Left lung (tissue), 14 donors: ENCODE measurements at places on chromosomes 1 and 21. TPM values are rescaled to one million over a fixed set of nuclear protein-coding genes. Genes with fewer than 3 reads are reported as not detected.

The ADORA3 gene
- 1.0 TPM for polyA plus RNA-seq

DNA sequence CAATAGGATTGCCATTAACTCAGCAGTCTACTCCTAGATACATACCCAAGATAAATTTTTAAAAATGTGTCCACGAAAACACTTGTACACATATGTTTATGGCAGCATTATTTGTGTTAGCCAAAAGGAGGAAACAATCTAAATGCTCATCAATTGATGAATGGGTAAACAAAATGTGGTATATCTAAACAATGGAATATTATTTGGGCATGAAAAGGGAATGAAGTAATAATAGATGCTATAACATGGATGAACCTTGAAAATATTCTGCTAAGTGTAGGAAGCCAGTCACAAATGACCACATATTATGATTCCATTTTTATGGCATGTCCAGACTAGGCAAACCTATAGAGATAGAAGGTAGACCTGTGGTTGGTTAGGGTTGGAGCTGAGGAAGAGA lies 34.3 kb downstream of the CFHR5 start:
- DNase-seq = no peak

GRCh38 chr1:194616835-194617234 lies 1430.4 kb upstream of the B3GALT2 start:
- DNase-seq = no peak

DNA sequence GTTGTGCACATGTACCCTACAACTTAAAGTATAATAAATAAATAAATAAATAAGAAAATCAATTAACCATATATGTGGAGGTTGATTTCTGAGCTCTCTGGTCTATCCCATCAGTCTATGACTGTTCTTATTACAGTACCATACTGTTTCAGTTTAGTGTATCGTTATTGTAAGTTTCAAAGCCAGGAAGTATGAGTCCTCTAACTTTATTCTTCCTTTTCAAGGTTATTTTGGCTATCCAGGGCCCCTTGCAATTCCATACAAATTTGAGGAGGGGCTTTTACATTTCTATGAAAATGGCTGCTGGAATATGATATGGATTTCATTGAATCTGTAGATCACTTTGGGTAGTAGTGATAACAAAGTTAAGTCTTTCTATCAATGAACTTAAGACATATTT lies 96.9 kb upstream of the BCL9 start:
- no peak for DNase-seq

DNA sequence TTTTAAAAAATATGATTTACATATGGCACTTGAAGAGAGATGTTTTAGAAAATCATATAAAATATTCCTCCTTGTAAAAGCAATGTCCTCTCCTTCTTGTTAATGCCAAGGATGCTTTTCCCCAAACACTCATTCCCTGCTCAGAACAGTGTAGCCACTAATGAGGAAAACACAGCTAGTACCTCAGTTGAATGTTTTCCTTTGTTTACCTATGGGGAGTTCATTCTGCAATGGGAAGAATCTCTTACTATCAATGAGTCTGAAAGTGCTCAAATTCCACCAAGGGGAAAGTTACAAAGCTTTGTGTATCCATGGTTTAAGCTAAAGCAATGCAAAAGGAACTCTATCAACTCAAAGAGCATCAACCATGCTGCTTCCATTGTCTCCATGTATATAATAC lies 221.9 kb upstream of the ADGRL2 start:
- DNase-seq = no peak

The CHTOP gene
- 110 TPM for polyA plus RNA-seq

- DNase-seq = no peak
Measured at GRCh38 chr1:156877433-156878170, 15.9 kb upstream of the PEAR1 start.

The CYP4X1 gene
- 5.1 TPM for polyA plus RNA-seq

The TBX19 gene
- 4.4 TPM for polyA plus RNA-seq

- no peak for DNase-seq
Measured at GRCh38 chr1:4408380-4408779, 246.0 kb upstream of the AJAP1 start.

GRCh38 chr1:16072616-16073484 lies 601 bp downstream of the FAM131C start:
- no peak for DNase-seq

GRCh38 chr1:219398815-219399396 lies 214.0 kb downstream of the ZC3H11B start:
- no peak for DNase-seq

- DNase-seq = no peak
Measured at GRCh38 chr1:42043182-42043581, 110.0 kb upstream of the GUCA2B start.

DNA sequence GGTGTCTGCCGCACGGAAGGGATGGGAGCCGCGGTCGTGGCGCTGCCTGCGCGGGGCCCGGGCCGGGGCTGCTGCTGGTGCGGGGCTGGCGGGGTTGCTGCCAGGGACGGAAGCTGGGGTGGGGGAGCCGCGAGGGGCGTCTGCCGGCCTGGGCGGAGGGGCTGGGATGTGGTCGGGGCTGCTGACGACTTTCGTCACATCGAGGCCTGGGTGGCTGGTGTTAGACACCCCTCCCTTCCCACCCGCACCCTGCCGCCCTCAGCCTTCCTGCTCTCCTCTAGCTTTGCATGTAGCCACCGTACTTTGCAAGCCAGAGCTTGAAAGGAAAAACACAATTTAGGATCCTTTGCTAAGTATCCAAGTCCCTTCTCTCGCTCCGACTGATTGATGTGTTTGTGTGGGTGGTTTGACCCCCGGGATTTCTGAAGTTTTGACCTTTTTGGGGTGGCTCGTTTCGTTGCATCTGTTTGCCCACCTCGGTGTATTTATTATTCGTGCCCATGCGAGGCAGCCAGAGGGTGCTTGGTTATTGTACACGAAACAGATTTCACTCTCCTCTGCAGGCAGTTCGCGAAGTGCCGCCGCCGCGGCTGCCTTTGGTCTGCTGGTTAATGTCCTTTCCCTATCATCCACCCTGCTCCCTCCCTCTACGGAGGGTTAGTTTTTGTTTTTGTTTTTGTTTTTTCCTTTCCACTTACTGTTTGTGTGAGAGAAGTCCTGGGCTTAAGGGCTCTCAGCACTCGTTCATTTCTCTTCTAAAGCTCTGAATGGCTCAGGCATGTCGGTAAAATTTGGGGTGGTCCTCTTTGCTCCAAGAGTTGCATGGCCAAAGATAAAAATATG lies 868 bp downstream of the C1orf21 start:
- peak; percentile 51 for DNase-seq

The GBP5 gene
- polyA plus RNA-seq = 1.5 TPM

The RAB3B gene
- 0.38 TPM for polyA plus RNA-seq

- DNase-seq = no peak
Measured at GRCh38 chr1:62794053-62794452, 10.1 kb downstream of the ATG4C start.

DNA sequence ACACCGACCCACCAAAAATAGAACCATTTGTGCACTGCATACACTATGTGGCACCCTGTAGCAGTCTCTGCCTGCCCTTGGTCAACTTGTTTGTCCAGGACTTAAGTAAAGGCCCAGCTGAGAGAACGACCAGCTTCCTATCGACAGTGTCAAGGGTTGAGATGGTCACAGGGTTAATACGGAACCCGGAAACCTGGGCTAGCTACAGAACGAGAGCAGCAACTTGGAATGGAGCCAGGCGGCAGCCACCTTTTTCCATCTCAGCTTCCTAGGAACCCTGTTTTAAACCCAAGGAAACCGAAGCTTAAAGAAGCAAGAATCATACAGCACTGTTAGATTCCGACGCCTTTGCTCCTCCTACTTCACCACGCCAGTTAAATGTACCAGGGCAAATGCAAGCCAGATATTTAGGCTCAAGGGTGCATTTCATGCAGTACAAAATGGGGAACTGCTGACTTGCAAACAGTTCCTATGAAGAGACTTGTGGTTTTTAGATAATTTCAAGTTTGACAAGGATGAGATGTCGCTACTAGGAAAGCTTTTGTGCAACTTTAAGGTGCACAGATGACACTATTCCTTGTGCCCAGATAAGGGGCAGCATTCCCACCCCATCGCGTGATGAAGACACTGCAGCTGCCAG lies 35.5 kb downstream of the SLC66A1 start:
- no peak for DNase-seq

GRCh38 chr1:202692959-202693555 lies 17.2 kb downstream of the SYT2 start:
- no peak for DNase-seq

DNA sequence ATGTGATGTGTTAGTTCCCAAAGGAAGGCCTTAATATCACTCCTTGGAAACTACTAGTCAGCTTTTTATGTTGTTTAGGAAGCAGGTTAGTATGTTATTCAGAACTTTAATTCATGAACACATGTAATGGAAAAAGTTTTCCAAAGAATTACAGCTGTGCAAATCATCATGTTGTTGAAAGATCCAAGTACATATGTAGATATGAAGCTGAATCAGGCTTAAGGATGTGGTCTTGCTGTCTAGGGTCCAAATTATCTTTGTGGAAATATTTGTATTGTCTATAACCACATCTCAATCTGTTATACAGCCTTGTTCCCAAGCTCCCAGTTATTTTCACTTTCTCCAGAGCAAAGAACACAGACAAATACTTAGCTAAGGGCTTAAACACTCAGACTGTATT lies 231.6 kb downstream of the TPR start:
- DNase-seq = no peak

GRCh38 chr1:234315091-234315541 lies 58.1 kb upstream of the COA6 start:
- no peak for DNase-seq

The OR2T29 gene
- not detected for polyA plus RNA-seq

DNA sequence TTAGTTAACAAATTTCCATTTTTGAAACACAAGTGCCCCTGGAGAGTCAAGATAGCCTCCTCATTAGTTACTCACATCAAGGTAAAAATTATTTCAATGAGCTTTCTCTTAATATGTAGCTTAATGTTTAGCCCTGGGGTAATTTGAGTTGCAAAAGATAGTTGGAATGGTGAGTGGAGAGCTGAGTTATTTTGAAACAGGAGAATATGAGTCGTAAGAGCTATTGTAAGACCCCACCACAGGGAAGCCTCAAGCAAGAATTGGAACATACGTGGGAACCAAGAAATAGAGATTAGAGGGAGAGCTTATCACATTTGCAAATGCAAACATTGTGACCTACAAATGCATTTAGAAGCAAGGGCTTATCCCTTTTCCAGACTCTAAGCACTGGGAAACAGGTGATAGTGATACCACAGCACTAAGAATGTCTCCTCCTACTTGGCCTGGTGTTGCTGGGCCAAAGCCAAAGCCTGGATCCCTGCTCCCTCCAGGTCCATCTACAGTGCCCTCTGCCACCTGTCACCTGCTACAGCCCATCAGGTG lies 635.1 kb downstream of the PTPRC start:
- no peak for DNase-seq

The FCGR1A gene
- 4.1 TPM for polyA plus RNA-seq

The TOE1 gene
- polyA plus RNA-seq = 14.3 TPM

GRCh38 chr1:167231873-167232450 lies 11.3 kb downstream of the POU2F1 start:
- no peak for DNase-seq

The CRABP2 gene
- polyA plus RNA-seq = 140 TPM

DNA sequence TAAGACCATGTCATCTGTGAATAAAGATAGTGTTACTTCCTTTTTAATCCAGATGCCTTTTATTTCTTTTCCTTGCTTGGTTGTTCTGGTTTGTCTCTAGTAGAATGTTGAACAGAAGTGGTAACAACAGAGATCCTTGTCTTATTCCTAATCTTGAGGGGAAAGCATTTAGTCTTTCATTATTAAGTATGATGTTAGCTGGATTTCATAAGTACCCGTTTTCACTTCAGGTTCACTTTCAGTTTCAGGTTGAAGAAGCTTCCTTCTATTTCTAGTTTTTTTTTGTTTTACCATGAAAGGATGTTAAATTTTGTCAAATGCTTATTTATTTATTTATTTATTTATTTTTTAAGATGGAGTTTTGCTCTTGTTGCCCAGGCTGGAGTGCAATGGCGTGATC lies 22.3 kb upstream of the AGPAT3 start:
- no peak for DNase-seq

DNA sequence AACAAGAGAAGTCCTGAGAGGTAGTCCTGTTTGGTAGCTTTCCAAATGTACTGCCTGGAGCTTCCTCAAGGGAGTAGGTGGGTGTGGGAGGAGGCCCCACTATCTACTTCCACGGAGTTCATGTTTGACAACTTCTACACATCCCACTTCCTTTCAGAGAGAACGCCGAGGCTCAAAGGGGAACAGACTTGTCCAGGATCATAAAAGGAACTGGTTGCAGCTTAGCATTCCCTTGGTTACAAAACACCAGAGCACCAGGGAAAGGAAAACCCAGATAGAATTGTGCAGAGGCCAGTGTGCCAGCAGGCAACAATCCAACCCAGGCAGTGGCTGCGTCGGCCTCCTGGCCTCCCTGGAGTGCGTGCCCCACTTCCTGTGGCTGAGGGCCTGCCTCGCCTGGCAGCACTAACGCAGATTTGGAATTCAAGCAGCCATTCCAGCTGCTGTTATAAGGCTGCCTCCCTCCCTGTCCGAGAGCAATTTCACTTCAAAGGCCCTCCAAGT lies 4.2 kb upstream of the RAP1GAP start:
- DNase-seq = no peak

- no peak for DNase-seq
Measured at GRCh38 chr1:193589597-193590040, 403.2 kb upstream of the B3GALT2 start.

The COL6A2 gene
- 380 TPM for polyA plus RNA-seq

The LDLRAD1 gene
- 5.0 TPM for polyA plus RNA-seq

GRCh38 chr1:44222397-44223186 lies 9.3 kb downstream of the DMAP1 start:
- no peak for DNase-seq

The SELENBP1 gene
- 195 TPM for polyA plus RNA-seq

The OR10J1 gene
- 0.06 TPM for polyA plus RNA-seq

DNA sequence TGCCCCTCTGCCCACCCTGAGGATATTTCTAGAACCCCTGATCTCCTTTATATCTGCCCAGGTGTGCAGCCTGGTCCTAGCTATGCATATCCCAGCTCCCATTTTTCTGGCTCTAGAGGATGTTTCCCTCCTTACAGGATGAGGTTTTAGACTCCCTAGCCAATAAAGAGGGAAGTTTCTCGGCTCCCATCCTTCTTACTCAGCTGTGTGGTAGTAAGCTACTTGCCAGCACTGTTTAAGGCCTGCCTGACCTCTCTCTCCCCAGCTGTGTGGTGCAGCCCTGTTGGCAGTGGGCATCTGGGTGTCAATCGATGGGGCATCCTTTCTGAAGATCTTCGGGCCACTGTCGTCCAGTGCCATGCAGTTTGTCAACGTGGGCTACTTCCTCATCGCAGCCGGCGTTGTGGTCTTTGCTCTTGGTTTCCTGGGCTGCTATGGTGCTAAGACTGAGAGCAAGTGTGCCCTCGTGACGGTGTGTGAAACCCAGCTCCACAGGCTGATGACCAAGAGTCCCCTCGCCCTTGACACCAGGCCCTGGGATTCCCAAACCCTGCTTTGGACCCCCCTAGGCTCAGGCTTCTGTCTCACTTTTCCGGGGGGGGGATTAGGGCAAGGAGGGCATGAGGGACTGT lies 7.8 kb upstream of the P3R3URF start:
- no peak for DNase-seq

- no peak for DNase-seq
Measured at GRCh38 chr1:11294951-11295350, 22.0 kb downstream of the UBIAD1 start.

GRCh38 chr1:94974824-94975223 lies 47.9 kb upstream of the CNN3 start:
- DNase-seq = no peak
